Activated effector memory CD4-positive, alpha-beta T cell treated with anti-CD3 and anti-CD28 coated beads, Interleukin-2, amount 50 U/mL, for 16 hours (primary cell): ENCODE measurements at places on chromosomes 11 and 22.

DNA sequence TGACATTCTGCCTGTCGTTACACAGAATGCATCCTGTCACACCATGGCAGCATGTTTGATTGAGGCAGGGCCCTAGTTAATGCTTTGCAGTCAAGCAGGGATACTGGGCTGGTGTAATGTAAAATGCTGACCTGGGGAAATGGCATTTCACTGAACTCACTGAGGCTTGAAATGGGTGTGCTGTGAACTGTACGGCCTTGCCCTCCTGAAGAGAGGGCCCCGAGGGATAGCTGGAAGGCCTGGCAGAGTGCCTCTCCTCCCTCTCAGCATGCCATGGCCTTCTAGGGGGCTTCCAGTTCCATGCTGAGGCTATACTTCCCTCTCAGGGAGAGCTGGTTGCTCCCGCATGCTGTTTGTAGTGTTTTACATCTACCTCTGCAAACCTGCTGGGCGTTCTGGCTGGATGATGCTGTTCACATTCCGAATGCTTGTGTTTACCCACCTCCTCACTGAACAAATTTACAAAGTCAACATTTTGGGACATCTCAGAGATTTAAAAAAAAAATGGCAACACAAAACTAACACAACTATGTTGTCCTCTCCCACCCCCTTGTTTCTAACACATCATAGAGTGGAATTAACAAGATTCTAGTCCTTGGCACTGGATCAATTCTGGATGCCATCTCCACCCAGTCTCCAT, 416.7 kb upstream of the CADM1 start:
- no peak for DNase-seq

DNA sequence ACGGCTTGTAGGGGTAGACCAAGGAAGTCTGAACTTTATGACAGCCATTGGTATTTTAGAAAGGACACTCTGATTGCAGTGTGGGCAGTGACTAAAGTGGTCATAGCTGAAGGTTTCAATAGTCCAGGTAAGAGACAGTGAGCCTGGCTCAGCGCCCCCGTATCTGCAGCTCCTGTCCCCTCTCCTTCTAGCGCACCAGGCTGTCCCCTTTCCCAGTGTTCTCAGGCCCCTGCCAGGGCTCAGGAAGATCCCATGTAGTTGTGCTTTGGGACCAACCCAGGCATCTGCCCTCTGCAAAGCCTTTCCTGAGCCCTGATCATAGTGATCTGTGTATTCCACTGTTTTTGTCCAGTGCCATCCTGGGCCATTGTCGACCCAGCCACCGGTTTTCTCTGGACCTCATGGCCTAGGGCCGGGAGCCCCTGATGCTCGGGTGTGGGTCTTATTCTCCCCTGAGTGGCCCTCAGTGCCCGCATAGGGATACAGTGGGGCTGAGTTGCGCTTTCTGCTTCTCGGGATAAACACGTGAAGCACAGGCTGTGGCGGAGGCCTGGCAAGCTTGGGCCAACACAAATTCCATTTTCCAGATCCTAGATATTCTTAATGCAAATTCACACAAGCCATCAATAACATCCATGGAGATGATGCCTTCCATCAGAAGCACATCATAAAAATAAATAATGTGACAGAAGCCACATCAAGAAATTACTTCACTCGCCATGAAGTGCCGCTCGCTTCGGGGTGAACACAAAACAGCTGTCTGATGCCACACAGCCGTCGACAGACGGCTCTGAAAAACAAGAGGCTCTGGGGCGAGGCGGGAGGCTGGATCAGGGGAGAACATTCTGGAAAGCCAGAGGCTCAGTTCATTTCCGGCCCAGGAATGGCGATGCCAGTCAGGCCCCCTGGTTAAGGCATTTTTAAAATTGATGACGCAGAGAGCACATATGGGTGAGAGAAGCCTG, 805.0 kb downstream of the TBC1D22A start:
- no peak for DNase-seq

DNA sequence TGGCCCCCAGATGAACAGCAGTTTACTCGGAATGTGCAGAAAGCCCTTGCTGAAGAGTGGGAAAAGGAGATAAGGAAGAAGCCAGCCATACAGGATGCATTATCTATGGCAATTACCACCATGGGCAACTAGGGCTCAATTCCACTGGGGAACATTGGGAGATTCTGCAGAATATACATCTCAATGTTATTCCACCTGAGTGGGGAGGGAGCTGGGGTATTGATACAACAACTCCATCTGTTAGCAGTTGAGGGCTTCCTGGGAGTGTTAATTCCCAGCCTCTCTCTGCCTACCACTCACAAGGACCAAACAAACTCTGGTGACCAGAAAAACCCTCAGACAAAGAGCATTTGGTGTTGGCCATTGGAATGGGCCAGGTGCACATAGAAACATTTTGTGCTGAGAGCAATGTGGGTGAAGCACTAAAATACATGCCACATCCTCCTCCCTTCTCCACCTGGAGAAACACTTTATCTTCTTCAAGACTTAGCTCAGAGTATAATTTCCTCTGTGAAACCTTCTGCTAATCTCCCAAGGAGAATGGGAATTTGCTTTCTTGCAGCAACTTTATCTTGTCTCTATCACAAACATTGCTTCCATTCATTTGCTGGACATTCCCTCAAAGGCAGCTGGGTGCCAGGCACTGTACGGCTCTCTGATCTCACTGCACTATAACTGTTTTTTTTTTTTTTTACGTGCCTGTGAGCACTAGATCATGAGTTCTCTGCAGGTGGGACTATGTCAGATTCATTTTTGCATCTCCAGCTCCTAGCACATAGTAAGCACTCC, 292.2 kb downstream of the MN1 start:
- no peak for DNase-seq

DNA sequence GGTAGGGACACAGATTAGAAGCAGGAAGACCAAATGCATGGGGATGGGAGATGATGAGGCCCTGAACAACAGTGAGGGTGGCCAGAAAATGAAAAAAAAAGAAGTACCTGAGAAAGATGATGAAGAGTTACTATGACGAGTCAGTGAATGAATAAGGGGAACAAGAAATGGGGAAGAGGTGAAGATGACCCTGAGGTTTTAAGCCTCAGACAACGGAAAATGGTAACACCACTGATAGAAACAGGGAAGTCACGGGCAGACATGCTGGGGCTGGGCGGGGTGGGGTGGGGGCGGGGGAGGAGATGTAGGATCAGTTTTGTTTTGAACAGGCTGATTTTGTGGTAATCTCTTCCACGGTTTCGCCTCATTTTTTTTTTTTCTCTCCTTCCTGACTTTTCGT, 205.1 kb upstream of the CADM1 start:
- DNase-seq, result no peak

GRCh38 chr11:86639137-86639536, 33.3 kb downstream of the ME3 start:
- DNase-seq, result no peak

- no peak for DNase-seq
These were observed 59.5 kb upstream of the PRSS23 start for GRCh38 chr11:86740628-86741483.

GRCh38 chr11:20097319-20098221, 62.7 kb downstream of the DBX1 start:
- DNase-seq, result no peak

- no peak for DNase-seq
These were observed 1180.8 kb downstream of the JRKL start for GRCh38 chr11:97570636-97571035.

- DNase-seq, result no peak
These were observed 7.9 kb downstream of the TIGD3 start for GRCh38 chr11:65362320-65362931.

DNA sequence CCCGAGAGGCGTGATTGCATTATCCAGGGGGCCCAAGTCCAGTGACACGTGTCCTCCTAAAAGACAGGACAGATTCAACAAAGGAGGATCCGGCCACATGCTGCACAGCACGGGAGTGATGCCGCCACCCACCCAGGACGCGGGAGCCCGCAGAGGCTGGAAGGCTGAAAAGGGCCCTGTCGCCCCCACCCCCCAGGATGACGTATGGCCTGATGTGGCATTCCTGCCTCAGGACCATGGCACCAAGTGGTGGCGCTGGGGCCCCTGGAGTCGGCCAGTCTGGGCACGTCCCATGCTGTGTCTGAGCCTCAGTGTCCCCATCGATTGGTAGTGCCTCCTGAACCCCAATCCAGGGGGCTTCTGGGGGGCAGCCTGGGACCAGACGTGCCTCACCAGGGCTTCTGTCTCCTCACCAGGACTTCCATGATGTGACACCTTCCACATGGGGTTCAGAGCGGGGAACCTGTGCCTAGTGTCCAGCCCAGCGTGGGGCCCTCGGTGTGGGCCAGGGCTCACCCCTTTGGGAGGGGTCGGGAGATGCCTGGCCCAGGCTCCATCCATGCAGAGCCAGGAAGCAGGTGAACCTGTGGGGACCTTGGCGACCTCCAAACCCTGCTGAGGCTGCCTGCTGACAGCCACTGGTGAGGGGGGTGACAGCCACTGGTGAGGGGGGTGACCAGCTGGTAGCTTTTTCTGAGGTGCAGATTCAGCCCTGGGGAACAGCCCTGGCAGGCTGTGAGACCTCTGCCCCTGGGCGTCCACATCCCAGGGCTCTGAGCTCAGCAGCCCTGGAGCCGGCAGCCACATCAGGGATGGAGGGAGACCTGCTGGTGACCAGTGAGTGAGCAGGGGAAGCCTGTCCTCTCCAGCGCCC, 75.3 kb downstream of the KCNQ1 start:
- peak; percentile 49 for DNase-seq

DNA sequence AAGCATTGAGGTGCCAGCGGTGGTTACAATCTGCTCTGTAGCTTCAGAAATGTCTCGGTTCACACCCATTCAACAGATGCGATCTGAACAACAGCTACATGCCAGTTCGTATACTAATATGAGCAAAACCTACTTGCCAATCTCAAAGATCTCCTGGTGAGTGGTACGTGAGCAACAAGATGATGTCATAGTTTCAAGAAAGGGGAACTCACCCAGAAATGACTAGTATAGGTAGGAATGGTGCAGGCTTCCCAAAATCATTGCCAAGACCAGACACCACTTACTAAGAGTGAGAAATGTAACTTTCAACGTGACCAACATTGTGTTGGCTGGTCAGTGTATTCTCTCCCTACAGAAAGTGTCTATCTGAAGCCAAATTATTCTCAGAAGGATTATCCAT, 31.1 kb downstream of the OR6Q1 start:
- no peak for DNase-seq

DNA sequence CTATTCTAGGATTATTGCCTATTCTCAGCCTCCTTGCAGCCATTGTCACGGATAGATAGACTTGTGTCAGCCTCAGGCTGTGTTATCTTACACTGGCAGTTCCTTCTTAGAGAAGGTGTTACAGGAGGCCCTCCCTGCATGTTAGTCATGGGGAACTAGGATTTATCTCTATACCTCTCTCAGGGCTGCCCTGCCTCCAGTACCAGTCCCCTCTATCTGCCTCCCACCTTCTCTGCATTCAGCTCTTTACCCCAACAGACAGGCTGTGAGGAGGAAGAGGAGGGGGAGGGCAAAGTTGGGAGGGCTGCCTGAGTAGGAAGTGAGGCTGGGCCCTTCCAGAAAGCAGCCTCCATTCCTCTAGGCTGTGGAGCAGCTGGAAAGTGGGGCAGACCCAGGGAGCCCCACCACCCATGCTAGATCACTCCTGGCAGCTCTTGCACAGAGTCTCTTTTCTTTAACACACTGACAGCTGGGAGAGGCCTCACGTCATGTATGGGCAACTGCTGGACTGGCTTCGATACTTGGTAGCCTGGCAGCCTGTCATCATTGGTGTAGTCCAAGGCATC, 2.9 kb upstream of the IL18BP start:
- DNase-seq, result no peak

DNA sequence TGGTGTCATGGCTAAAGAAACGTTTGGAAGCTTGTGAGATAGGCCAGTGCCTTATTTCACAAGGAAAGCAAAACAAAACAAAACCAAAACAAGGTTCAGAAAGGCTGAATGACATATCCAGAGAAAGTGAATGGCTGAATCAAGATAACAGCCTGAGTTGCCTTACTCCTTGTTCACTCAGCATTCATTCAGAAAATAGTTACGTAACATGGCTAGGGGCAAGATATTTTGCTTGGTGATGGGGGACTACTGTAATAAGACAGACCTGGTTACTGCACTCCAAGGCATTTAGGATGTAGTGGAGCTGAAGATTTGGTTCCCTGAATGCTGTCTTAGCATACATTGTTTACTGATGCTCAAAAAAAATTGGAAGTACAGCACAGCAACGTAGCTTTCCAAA, 47.7 kb downstream of the C11orf91 start:
- no peak for DNase-seq

DNA sequence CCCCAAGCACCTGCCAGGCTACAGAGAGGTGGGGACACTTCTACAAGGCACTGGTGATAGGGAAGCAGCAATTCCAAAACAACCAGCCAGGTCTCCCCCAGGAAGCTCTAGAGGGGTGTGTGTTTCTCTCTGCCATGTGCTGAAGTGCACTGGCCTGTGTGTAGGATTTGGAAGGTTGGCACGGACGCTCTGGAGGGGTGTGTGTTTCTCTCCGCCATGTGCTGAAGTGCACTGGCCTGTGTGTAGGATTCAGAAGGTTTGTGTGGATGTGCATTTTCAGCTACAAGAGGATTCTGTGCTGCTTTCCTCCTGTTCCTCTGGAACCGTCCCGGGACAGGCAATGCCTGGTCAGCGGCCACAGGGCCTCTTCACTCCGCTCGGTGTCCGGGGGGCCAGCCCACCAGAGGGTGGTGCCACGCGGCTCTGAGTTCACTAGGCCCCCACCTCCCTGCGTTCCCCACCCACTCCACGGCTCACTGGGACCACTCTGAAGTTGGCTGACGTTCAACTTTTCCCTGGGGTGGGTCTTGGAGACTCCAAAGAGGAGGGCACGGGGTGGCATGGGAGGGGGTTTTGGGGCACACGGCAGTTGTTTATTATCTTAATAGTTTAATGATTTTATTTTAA, 552.8 kb downstream of the BRD1 start:
- peak; percentile 27 for DNase-seq

DNA sequence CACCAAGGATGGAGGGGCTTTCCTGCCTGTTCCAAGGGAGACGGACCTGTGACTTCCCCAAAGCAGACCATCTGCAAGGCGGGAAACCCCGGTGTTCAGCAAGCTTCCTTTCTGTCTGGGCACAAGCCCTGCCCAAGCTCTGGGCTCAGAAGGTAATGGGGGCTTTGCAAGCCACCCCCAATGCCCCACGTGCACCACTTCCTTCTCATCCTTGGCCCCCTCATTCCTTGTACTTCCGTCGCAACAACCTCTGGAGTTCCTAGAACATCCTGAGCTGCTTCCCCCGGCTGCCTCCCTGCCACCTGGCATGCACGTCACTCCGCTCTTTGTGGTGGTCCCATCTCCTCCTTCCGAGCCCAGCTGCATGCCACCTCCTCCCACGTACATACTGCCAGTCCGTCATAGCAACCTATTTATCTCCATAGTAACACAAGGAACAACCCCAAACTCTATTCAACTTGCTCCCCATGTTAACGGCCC, 3.9 kb downstream of the MYEOV start:
- DNase-seq, result peak; percentile 75

- DNase-seq, result no peak
These were observed 20.3 kb upstream of the TENM4 start for GRCh38 chr11:79461144-79461543.

- DNase-seq, result no peak
These were observed 37.9 kb downstream of the PIWIL3 start for GRCh38 chr22:24736526-24737053.
